Fibroblast of the aortic adventitia (primary cell): ENCODE measurements at places on chromosomes 7 and 10. TPM values are rescaled to one million over a fixed set of nuclear protein-coding genes. Genes with fewer than 3 reads are reported as not detected.

Gene ELN
- total RNA-seq: 22.3 and 101 TPM in 2 replicates

Gene ATXN7L1
- 2.7 and 13.8 TPM in 2 replicates for total RNA-seq

Gene FKBP6
- not detected in 2 replicates for total RNA-seq

Gene MMP21
- total RNA-seq: 0.09 TPM in 1 of 2 replicates, not detected in the other

Gene TAS2R4
- 2.3 and 4.5 TPM in 2 replicates for total RNA-seq

Gene PLAU
- total RNA-seq: 21.6 and 24.9 TPM in 2 replicates

Gene GALNT17
- 0.18 TPM in 1 of 2 replicates, not detected in the other for total RNA-seq

Gene TNS3
- total RNA-seq: 7.1 and 28.3 TPM in 2 replicates
